ENCODE measurements at places on chromosomes 3 and 15.

DNA sequence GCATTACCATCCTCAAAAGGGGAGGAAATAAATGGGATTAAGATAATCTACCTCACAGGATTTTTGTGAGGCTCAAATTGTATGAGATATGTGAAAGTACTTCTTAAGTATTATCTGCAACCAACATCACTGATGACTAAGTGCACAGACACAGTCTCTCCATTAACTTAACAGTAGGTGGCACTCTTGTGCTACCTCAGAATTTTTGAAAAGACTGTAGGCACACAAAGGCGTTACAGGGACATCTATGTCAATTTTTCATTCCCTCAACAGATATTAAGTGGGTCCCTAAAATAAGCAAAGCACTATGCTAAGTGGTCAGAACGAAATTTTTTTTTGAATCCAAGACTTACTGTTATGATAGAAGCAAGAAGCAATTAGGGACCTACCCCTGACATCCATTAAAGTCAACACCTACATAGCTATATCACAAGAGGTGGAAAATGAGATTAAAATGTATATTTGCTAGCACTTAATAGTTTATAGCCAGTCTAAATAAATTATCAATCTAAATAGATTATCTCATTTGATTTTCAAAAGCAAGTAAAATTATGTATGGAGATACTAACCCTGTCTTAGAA is 52.9 kb downstream of the RYK start:
- H3K36me3 ChIP-seq: peaks cover 13% of the 10 kb centered on the region
- peaks cover 14% of the 10 kb centered on the region for H3K4me1 ChIP-seq
- peak; percentile 6 for DNase-seq
- H3K4me3 ChIP-seq: no peak overlapping the region

DNA sequence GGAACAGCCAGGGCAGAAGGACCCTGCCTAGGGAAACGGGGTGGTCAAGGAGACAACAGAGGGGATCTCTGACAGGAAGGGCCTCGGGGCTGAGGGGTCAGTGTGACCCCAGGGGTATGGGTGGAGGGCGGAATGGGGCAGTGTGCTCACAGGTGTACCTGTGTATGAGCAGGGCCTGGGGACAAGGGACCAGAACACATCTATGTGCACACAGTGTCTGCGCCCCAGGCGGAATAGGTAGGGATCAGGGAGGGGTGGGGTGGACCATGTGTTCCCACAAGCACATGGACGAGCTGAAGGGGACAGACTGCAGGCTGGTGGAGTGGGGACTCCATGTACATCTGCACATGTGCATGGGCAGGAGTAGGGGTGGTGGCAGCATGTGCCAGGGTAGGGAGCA is 5.0 kb upstream of the TLR9 start:
- peak overlapping the region; percentile 79 for H3K27ac ChIP-seq
- no peak overlapping the region for H3K4me3 ChIP-seq
- peaks cover 56% of the 10 kb centered on the region for H3K4me1 ChIP-seq
- DNase-seq: no peak
- H3K36me3 ChIP-seq: peaks cover 18% of the 10 kb centered on the region

DNA sequence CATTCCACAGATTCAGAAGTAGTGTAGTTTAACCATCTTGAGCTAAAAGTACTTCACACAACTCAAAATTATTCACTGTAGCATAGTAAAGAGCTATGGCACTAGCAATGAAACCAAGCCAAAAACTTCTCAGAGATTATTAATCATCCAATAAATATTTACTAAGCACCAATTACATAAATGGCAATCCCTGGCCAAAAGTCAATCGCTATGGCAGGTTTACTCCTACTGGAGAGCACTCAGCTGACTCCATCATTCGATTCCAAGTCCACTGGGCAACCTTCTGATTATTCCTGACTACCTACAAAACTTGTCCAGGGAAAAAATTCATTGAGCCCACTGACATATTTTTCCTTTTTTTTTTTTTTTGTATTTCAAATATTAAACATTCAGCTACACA is 23.9 kb downstream of the ATP13A3 start:
- no peaks in the 10 kb centered on the region for H3K27me3 ChIP-seq
- peaks cover 28% of the 10 kb centered on the region for H3K4me1 ChIP-seq
- no peak overlapping the region for H3K4me3 ChIP-seq
- peaks cover 2% of the 10 kb centered on the region for H3K36me3 ChIP-seq
- DNase-seq: no peak

- no peaks in the 10 kb centered on the region for H3K36me3 ChIP-seq
- no peak overlapping the region for H3K27ac ChIP-seq
- H3K27me3 ChIP-seq: no peaks in the 10 kb centered on the region
Measured at GRCh38 chr3:94246171-94246570, 183.3 kb downstream of the NSUN3 start.

- no peaks in the 10 kb centered on the region for H3K36me3 ChIP-seq
- no peaks in the 10 kb centered on the region for H3K4me1 ChIP-seq
- H3K27ac ChIP-seq: no peak overlapping the region
- no peaks in the 10 kb centered on the region for H3K27me3 ChIP-seq
- no peak for DNase-seq
Measured at GRCh38 chr3:196332168-196332567, 6.0 kb downstream of the TM4SF19 start.

GRCh38 chr15:89078851-89079810 is 9.1 kb upstream of the ABHD2 start:
- H3K36me3 ChIP-seq: no peaks in the 10 kb centered on the region
- H3K4me1 ChIP-seq: peaks cover 35% of the 10 kb centered on the region
- H3K27ac ChIP-seq: no peak overlapping the region
- no peaks in the 10 kb centered on the region for H3K27me3 ChIP-seq

GRCh38 chr15:31177951-31178350 is 76.4 kb upstream of the TRPM1 start:
- H3K27ac ChIP-seq: no peak overlapping the region
- no peak overlapping the region for H3K4me3 ChIP-seq
- H3K36me3 ChIP-seq: peaks cover 3% of the 10 kb centered on the region
- DNase-seq: no peak
- H3K4me1 ChIP-seq: peaks cover 22% of the 10 kb centered on the region

DNA sequence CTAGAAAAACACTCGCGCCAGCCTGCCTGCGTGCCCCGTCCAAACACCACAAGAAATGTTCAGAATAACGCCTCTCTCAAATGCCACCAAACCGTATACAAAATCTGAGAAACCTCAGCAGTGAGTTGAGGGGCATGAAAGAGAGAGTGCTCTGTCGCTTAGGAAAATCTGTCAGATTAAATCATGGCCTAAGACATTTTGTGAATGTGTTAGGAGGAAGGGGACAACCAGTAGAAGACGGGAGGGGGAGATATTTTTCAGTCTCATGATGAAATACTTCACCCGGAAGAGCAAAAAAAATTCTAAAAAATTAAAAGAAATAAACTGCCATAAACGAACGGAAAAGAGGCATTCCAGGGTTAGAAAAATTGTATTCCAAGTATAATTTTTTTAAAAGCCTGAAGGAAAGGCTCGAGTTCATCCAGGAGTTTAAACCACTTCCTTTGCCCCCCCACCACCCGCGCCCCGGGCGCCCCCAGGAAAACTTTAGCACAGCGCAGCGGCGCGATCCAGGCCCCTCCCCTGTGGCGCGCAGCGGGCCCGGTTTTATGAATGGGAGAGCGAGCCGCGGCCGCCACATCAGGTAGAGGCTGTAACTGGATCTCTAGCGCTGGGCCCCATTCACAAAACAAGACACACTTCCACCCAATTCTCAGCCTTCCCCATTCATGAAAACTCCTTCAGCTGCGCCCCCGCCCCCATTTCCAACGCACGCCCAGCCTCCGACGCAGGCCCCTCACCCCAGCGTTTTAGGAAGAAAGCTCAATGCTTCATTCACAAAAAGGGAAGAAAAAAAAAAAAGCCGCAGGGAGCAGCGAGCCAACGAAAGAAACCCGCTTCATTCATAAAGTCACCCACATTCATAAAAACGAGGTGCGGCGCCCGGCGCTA is 1.4 kb downstream of the ETV5 start:
- H3K27me3 ChIP-seq: peaks cover 87% of the 10 kb centered on the region
- peaks cover 62% of the 10 kb centered on the region for H3K4me1 ChIP-seq
- peak overlapping the region; percentile 82 for H3K27ac ChIP-seq
- DNase-seq: peak; percentile 70
- H3K36me3 ChIP-seq: no peaks in the 10 kb centered on the region

Data from activated T-cell treated with anti-CD3 and anti-CD28 coated beads, Interleukin-2, amount 50 U/mL, for 72 hours (primary cell).